ENCODE measurements at places on chromosomes 11 and 22. TPM values are rescaled to one million over a fixed set of nuclear protein-coding genes. Genes with fewer than 3 reads are reported as not detected.

Gene COX8A
- total RNA-seq: 531 TPM

Gene HOATZ
- total RNA-seq: not detected

Gene TRIM22
- 282 TPM for total RNA-seq

Gene PLAAT2
- not detected for total RNA-seq

Gene VSIG2
- not detected for total RNA-seq

Gene NUDT8
- total RNA-seq: 3.8 TPM

Gene INSC
- 1.6 TPM for total RNA-seq

Gene SUSD2
- total RNA-seq: 1.4 TPM

- no peak for DNase-seq
Measured at GRCh38 chr22:21726650-21727049, 8.9 kb downstream of the YPEL1 start.

GRCh38 chr11:106828976-106829375, 189.3 kb downstream of the GUCY1A2 start:
- DNase-seq: no peak

GRCh38 chr22:45399712-45400445, 13.5 kb downstream of the SMC1B start:
- DNase-seq: no peak

DNA sequence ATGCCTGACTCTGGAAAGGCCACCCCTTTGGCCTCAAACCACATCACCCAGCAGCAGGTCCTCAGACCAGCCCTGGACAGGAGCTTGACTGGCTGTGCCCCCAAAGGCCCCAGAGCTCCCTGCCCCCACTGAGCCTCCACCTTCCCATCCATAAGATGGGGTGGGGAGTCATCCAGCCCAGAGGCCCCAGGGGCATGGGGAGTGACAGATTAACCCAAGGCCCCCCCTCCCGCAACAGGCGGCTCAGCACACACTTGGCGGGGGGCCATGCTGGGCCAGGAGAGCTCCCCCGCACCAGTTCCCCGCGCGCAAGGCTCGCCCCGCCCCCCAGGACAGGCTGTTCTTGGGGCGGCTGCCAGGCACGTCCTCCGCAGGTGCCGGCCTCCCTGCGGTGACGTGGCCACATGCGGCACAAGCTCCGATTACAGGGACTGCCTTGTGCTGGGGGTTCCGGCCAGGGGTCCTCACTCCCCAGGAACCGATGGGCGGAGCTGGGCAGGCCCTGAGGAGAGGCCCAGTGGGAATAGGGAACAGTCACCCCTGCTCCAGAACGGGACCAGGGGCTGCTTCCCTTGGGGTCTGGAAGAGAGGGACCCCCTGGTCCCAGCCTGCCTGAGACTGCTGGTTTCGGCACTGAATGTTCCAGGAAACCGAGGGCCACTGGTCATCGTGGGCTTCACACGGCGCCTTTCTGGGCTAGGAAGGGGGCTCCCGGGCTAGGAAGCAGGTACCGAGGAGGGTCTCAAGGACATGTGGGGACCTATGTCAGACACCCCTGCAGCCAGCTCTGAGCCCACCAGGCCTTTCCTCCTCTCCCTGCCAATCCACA, 5.1 kb upstream of the CDKN1C start:
- DNase-seq: no peak

GRCh38 chr11:12224537-12224893, 114.1 kb downstream of the MICAL2 start:
- peak; percentile 96 for DNase-seq

DNA sequence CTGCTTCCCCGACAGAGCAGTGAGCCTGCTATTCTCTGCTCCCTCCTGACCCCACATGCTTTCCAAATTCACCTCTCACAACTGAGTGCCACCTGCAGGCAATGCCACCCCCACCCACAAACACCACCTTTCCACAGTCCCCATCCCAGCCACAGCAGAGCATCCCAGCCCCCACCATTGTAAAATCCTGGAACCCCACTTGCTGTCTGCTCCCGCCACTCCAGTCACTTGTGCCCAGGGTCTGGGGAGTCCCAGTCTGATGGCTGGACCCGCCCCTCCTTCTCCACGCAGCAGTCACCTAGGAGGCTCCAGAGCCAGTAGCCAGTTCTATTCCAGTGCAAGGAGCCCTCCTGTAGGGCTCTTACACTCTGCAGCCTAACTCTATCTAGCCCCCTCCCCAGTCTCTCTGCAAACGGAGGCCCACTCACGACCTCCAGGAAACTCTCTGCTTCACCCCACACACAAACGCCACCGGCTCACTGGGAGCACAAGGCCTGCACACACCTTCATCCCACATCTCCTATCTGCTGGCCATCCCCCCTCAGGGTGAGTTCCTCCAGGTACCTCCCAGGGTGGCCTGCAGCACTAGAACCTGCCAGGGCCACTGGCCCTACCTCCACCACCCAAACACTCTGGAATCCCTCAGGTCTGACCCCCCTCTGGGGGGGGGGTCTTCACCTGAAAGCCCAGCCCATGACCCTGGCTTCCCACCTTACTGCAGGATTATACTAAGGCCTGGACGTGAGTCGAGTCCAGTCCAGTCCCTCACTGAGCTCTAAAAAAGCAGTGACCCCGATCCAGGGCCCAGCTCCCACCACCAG, 1.4 kb downstream of the GNB1L start:
- no peak for DNase-seq

GRCh38 chr11:36774603-36775002, 176.6 kb upstream of the RAG2 start:
- no peak for DNase-seq

GRCh38 chr11:122294041-122294440, 178.0 kb upstream of the BLID start:
- DNase-seq: no peak

DNA sequence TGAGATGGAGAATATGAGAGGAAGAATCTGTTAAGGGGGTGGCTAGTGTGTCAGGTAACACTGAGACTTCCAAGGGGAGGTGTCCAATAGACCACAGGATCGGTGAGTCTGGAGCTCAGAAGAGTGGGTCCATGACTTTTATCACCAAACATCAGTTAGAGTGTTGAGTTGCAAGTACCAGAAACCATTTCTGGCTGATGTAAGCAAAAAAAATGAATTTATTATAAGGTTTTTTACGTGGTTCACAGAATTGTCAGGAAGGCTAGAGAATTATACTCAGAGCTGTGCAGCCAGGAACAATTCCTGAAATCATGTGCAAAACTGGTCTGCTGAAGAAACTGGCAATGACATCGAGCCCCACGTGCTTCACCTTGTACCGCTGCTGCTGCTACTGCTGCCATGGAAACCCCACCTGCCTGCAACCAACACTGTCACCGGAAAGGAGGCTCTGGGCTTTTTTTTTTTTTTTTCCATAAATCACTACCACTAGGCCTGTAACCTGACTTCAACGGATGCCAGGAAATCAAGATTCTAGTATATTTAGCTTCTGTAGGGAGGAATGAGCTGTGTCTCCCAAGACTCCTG, 16.6 kb upstream of the STK33 start:
- DNase-seq: no peak

DNA sequence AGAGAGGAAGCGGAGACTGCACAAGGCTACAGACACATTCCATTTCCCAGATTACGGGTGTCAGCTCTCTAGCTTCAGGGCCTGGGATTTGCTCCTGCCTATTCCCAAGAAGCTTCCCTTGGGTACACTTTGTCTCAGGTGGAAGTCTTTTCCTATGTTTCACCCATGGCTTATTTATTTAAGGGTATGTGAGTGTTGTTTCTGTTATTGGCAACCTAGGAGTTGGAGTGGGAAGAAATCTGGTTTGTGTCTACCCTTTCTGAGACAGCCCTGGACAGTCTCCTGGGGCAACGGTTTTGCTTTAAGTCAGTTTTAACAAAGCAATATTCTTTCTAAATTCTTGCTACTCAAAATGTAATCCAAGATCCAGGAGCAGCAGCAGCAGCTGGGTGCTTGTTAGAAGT, 127.0 kb downstream of the MICAL2 start:
- no peak for DNase-seq

DNA sequence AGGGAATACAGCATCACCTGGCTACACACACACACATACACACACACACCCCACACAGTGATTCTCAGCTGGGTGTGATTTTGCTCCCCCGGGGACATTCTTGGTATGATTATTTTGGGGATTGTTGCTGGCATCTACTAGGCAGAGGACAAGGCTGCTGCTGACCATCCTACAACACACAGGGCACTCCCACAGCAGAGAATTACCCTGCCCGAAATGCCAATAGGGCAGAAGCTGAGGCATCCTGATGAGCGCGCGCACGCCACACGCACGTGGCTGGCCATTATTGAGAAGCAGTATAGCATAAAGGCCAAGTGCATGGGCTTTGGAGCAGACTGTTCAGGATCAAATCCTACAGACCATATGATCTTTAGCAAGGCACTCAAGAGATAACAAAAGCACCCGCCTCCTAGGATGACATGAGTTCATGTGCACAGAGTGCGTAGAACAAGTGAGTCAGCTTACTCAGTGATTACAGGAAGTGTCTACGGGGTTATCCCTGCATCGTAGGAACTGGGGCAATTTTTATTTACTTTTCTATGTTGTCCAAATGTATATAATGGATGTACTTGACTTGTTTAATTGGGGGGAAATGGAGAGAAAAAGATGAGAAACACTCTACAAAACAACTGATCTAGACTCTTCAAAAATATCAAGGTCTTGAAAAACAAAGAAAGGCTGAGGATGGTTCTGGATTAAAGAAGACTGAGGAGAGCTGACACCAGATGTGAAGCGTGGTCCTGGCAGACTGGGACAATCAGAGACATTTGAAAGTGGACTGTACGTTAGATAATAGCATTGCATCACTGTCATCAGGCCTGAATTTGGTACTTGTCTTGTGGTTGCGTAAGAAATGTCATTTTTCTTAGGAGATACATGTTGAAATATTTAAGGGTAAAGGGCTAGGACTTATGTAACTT, 7.2 kb upstream of the EHD1 start:
- DNase-seq: peak; percentile 73

DNA sequence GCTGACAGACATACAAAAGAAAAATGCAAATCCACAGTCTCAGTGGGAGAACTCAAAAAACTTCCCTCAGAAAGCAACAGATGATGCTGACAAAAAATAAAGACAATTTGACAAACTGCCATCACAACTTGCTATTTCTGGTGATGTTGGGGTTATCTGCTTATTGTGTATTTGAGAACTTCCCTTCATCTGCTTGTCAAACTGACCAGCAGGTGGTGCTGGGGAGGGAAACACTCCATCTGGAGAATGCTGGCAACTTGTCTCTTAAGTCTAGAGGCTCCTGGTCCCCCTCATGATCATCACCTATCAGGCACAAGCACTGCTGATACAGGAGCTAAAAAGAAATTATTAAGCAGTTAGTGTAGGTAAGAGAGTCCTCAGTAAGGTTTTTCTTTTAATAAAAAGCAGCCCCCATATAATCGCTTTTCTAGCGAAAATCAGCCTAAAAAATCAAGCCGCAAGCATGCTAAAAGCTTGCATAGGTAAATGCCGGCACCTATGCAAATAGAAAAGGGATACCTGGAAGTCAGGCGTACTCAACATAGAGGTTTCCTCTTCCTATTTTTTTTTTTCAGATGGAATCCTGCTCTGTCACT, 9.8 kb upstream of the FAM111B start:
- DNase-seq: peak; percentile 79

GRCh38 chr11:19102521-19102900, 14.5 kb upstream of the ZDHHC13 start:
- DNase-seq: no peak

- peak; percentile 66 for DNase-seq
Measured at GRCh38 chr22:33873186-33873585, 47.1 kb downstream of the LARGE1 start.

DNA sequence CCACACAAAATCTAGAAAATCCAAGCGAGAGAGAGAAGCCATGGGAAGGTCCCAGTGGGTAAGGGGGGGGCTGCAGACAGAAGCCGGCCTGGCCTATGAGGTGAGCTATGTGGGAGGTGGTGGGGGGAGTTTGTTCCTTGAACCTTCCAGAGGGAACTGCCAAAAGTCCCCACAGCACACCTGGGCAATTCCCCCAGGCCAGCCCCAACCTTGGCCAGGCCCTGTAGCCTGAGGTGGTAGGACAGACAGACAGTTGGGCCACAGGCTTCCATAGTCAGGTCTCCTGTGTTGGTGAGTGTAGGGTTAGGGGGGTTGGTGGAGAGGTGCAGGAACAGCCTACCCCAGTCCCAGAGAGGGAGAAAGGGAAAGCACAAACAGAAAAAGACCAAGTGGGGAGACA, 39.0 kb downstream of the LMO1 start:
- peak; percentile 54 for DNase-seq

DNA sequence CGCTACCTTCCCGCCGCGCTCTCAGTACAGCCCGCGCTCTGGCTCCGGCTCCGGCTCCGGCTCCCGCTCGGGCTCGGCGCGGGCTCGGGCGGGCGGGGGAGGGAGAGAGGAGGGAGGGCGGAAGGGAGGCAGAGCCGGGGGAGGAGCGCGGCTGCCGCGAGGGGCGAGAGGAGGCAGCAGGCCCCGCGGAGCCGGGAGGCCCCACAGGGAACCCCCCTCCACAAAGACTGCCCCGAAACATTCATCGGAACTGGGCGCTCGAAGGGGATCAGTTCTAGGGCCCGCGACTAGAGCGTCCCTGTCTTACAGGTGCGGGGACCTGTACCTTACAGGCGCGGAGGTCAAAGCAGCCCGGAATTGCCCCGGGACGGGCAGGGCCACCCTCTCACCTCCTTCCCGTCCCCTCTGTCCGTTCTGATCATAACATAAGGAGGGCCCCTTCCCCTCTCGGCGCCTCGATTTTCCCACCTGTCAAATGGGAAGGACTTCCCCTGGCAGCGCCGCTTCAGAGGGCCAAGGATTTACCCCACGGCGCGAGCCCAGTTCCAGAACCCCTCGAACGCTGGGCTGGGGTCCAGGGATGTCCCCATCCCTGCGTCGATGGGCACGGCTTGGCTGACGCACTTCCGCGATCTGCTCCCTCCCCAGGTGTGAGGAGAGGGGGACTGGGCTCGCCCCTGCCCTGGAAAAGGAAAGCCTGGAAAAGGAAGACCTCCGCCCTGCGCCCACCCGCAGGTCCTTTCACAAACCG, at the start of gene SHISA8:
Gene SHISA8, minus strand, starts transcription at position 40 of the 751 bp plus-strand sequence. CDS start 407 bp downstream, outside the sequence.
- peak; percentile 91 for DNase-seq

GRCh38 chr22:45887202-45888131, 89.5 kb downstream of the WNT7B start:
- DNase-seq: peak; percentile 60

- no peak for DNase-seq
Measured at GRCh38 chr11:17486646-17487045, 10.0 kb upstream of the ABCC8 start.

- DNase-seq: no peak
Measured at GRCh38 chr11:30455025-30455424, 131.1 kb downstream of the MPPED2 start.

DNA sequence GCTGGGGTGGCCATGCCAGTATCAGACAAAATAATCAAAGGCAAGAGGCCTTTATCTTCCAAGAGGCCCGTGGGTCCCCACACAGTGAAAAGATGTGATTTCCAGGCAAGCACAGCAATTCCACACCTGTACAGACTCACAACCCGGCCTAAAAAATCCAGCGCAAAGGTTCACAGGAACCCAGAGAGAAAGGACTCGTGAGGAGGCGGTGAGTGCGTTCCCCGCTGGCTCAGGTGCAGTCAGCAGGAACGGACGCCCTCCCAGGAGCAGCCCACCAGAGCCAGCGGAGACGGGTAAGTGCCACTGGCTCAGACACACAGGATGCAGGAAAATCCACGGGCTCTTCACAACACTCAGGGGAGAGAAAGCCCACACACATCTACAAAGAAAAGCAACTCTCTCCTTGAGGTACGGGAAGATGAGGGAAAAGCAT, 4.4 kb downstream of the TOLLIP start:
- DNase-seq: peak; percentile 64
